ENCODE measurements at places on chromosomes 12 and 14.

- DNase-seq = no peak
Observed at GRCh38 chr14:73209953-73210352, 27.4 kb upstream of the PAPLN start.

DNA sequence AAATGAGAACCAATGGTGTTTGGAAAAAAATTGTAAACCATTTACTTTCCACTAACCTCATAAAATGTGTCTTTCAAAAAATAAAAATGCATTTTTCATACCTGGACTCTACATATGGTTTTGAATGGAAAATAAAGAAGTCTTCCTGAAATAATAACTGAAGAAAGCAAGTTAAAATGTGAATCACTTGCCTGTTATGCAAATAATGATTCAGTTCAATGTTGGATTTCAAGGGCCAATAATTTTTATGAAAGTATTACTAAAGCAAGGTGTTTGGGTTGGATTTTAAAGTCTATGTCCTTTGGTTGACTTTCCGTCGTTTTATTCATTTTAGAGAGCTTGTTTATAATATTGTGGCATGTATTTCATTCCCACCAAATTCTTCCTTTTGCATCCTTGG, 138.7 kb downstream of the CCDC91 start:
- no peak for DNase-seq

DNA sequence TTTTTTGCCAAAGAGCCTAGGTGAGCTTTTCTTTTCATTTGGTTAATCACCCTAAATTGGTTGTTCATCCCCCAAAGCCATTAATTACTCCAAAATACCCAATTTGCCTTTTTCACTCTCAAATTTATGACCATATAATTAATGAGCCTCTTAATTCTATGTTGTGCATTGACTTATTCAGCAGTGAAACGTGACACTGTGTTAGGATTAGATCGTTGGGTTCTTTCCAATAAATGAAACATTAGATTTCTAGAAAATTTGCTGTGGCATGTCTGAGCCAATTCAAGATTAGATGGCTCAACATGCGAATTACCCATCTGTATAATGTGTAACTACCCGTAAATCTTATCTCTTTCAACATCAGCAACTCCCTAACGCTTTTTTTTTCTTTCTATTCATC, 273.4 kb downstream of the BMP4 start:
- no peak for DNase-seq

DNA sequence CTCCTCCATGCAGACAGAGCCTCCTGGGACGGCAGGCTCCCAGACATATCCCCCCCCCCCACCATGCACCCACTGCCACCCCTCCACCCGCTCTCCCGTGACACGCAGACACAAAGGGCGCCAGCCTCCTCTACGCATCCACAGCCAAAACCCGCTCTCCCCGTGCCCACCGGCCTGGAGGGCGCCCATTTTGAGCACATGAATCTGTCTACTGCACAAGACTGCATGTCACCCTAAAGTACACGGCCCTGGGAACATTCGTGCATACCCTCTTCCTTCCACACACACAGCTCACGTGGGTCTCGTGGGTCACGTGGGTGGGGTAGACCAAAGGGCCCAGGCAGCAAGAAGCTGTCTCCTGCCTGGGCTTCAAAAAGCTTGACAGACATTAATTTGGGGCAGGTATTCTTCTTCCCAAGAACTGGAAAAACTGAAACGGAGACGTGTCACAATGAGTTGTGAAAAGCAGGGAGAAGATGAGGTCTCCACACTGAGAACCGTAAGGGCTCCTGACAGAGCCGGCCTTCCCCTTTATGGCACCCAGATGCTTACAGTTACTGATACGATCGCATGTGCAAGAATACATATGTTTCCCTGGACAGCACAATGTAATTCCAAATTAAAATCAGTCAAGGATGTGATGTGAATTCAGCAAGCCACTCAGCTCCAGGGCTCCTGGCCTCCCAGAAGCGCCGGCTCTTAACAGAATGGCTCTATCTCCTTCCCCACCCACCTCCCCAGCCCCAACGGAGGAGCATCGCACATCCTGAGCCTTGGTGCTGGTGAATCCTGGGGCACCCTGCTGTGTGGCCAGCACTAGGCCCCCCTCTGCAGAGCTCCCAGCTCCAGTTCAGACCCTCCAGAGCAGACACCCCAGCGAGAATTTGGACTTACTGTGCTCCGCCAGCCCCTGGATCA, 1.9 kb downstream of the TGFB3 start:
- no peak for DNase-seq

GRCh38 chr14:103019826-103020225, 37.5 kb downstream of the CDC42BPB start:
- no peak for DNase-seq

DNA sequence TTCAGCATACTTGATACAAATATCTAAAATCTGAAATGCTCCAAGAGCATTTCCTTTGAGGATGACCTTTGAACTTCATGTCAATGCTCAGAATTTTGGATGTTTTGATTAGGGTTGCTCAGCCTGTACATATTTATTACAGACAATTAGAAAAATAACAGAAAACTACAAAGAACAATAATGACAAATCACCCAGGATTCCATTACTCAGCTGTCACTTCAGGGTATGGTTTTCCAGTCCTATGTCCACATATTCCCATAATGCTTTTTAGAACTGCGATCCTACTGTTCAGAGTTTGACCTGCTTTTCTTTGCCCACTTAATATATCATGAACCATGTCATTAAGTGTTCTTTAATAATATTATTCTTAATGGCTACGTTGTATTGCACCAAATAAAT, 11.4 kb downstream of the DLGAP5 start:
- DNase-seq = no peak

DNA sequence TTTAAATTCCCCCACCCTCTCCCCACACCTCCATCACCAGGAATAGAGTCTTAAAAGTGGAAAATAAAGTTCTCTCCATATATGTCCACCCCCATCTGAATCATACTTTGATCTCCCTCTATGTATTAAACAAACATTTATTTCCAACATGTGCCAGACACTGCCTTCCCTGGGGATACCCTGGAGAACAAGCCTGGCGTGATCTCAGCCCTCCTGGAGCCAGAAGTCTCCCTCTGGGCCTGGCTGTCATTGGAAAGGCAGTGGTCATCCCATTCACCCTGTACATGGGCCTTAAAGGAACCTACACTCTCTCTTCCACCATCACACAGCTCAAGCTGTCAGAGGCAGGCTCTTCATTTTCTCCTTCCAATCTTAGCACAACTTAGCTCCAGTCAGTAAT, 143.6 kb downstream of the EMP1 start:
- no peak for DNase-seq

DNA sequence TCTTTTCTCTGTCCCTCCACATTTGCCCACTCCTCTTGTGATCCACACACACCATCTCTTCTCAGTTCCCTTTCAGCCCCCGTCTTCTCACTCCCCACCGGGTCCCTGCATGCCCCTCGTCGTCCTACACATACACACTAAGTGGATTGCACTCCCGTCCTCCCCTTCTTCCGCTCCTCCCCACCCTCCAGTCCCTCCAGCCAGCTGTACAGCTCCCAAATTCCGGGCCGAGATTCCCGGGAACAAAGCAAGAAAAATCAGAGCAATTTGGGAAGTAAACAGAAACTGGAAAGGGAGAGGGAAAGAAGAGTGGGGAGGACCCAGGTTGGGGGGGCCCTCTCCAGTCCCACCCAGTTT, 282 bp upstream of the IGFBP6 start:
- no peak for DNase-seq

- DNase-seq = no peak
Observed at GRCh38 chr12:28987538-28988324, 161.3 kb upstream of the FAR2 start.

DNA sequence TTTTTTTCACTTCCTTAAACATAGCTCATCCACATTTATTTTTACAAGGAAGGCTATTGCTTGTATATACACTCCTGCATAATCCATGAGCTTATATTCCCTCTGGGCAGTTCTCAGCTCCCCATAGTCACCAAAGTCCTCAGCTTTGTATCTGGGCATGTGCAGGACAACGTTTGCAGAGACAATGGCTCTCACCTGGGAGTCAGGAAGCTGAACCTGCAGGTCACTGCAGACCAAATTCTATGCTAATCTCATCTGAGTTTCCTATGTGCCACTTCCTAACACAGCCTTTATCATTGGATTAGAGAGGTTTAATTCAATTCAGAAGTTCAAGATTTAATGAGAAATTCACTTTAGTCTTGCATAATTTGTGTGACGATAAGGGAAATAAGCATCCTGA, 131.5 kb downstream of the KCNK10 start:
- no peak for DNase-seq

- no peak for DNase-seq
Observed at GRCh38 chr12:2358986-2359658, 306.3 kb downstream of the CACNA1C start.

- no peak for DNase-seq
Observed at GRCh38 chr12:103431387-103431786, 64.4 kb downstream of the C12orf42 start.

- DNase-seq = no peak
Observed at GRCh38 chr12:107580750-107581618, 104.6 kb upstream of the PWP1 start.

- no peak for DNase-seq
Observed at GRCh38 chr14:75551021-75551420, 27.4 kb upstream of the FLVCR2 start.

DNA sequence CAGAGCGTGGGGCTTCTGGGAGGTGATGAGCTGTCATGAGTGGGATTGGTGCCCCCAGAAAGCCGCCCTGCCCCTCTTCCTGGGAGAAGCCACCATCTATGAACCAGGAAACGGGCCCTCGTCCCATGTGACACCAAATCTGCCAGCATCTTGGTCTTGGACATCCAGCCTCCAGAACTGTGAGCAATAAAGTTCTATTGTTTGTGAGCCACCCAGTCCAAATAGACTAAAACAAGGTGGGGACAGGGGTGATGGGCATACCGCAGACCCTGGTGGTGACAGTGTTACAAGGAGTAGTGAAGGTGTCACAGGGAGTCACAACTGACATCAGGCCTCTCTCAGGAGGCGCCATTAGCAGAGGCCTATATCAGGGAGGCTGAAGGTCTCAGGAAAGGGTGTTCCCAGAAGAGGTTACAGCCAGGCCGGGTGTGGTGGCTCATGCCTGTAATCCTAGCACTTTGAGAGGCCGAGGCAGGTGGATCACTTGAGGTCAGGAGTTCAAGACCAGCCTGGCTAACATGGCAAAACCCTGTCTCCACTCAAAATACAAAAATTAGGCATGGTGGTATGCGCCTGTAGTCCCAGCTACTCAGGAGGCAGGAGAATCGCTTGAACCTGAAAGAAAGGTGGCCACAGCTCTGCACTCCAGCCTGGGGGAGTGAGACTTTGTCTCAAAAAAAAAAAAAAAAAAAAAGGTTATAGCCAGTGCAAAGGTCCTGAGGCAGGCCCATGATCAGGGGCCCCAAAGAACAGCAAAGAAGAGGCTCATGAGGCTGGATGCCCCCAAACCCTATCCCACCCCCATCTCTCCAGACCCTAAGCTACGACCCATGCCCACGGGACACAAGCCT, 53.0 kb downstream of the NCOR2 start:
- no peak for DNase-seq

DNA sequence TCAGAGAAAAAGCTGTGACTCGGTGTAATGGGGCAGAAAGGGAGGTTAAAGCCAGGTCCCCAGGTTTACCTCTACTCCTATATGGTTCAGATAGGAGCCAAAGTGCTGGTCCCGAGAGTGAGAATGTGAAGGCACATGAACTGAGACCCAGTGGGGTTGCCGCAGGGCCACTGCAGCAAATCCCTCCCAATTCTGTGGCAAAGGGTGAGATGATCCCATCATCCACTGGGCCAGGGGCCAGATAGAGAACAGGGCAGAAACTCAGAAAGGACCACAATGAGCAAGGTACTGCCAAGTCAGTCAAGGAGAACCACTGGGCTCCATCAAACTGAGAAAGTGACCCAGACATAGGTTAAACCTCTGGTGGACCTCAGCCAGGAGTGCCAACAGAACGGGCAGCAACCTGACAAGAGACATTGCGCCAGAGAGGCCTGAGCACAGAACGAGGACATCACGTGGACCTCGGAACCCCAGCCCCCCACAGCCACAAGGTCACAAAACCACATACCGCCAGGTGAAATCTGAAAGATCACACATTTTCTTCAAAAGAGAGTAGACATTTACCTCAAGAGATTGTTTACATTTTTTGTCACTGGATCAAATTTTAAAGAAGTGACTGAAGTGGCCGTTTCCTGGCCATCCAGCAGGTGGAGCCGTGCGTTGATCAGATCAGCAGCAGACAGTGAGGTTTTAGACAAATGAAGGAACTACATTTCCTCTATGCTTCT, 20.5 kb upstream of the ITPR2 start:
- peak; percentile 26 for DNase-seq

DNA sequence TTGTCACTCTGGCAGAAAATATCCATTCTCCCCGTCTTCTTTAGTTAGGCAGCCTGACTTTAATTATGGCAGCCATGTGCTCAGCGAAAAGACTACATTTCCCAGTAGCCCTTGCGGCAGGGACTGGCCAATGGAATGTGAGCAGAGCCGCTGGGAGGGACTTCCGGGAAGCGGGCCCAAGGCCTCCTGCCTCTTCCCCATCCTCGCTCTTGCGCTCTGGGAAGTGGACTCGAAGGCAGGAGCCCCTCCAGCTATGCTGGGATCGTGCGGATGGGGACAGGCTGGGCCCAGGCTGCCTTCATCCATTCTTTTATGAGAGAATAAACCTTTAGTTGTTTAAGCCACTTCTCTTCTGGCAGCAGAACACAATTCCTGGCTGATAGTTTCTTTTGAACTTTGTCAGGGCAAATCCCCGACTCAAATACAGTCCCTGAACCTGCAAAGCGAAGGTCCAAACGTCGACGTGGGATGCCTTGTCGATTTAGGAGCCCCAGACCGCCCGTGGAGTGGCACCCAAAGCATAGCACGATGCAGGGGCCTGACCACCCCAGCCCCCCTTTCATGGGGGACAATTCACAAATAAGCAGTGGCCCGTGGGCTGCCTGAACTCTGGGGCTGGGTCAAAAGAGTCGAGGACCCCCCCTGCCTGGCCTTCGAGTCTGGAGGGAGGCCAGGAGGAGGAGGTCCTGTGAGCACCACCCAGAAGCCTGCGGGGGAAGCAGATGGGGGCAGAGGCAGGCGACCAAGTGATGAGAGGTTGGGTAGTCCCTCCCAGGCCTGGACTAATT, 15.6 kb upstream of the LRTM2 start:
- peak; percentile 66 for DNase-seq

Measured in stimulated activated CD8-positive, alpha-beta memory T cell treated with anti-CD3 and anti-CD28 coated beads, Interleukin-4, amount 100 ng/mL, for 1 hour (primary cell).